ENCODE measurements at places on chromosomes 2 and 18. TPM values are rescaled to one million over a fixed set of nuclear protein-coding genes. Genes with fewer than 3 reads are reported as not detected.

- DNase-seq = no peak
Measured at GRCh38 chr18:68660354-68661183, 54.3 kb downstream of the TMX3 start.

RUFY4 gene
- not detected for polyA plus RNA-seq

DNA sequence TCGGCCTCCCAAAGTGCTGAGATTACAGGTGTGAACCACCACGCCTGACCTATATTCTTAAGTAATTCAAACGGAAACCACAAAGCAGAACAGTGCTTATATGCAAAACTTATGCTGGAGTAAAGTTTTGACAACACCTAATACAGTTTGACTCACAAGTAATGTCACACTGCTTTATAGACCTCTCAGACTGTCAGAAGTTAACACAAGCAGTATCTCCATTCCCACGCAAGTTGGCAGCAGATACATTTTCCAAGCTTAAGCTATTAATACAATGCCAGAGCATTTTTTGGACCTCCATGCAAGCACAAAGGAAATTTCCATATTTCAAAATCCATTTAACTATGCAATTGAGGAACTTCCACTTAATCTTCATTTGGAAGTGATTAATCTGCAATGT lies 21.0 kb upstream of the SANBR start:
- no peak for DNase-seq

DNA sequence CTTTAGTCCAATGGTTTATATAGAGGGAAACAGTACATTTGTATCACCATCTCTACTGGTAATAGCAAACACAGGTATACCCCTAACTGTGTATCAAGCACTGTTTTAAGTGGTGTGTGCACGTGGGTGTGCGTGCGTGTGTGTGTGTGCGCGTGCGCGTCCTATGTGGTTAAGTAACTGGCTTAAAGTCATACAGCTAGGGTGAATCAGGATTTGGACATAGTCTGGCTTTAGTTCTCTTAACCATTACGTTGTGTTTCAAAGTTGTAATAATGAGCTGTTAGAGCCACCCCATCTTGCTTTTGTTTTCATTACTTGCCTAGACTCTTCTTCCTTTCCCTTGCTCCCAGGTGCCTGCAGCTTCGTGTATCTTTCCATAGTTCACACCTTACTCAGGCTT lies 2.1 kb downstream of the HADHB start:
- peak; percentile 28 for DNase-seq

CDKL4 gene
- 0.29 TPM for polyA plus RNA-seq

TDRD15 gene
- polyA plus RNA-seq = not detected

- no peak for DNase-seq
Measured at GRCh38 chr18:35479911-35480586, 17.7 kb downstream of the INO80C start.
